AG09319 (cell line): ENCODE measurements at places on chromosomes 11 and 22.
A peak's percentile ranks its signal among the peaks of the same experiment; 100 is the strongest.

DNA sequence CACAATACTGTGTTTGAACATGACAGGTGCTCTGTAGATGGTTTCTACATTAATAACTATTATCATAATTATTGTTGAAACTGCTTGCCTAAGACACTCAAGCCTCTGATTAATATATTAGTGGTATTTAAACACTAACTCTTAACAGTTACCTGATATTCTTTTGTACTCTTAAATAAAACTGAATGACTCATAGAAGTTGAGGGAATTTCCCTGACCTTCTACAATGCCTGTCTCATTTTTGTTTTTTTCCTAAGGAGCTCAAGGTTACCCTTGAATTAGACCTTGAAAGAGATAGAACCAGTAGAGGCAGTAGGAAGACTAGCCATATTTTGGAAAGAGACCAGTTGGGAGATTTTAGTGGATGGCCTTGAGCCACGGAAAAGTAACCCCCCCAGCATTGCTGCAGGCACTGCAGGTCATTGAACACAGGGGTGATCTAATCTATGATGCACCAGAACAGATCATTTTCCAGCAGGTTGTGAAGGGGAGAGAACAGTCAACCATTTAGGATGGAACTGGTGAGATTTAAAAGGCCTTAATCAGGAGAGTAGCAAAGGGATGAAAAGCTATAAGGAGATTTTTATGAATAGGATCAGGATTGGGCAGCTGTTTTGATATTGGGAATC is 148.3 kb downstream of the PGR start:
- DNase-seq, result no peak

DNA sequence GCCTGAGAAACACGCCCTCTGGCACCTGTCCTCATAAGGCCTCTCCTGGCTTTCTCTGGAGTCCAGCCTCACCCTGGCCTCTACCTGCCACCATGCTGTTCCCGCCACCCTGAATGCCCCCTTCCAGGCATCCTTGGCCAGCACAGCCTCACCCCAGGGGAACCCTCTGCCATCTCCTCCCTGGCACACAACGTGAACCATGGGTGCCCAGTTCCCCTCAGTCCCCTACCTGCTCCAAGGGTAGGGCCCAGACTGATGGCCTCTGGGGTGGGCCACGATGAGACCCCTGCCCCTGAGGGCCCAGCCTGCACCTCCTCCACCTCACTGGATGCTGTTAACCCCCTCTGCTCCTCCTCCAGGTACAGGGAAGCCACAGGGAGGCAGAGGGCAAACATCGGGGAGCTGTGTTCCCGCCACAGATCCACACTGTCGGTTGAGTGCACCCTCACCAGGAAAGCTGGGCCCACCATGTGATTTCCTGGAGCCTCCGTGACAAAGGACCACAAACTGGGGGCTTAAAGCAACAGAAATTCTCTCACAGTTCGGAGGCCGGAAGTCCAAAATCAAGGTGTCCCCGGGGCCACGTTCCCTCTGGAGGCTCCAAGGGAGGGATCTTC is 169.6 kb downstream of the BRD1 start:
- DNase-seq, result no peak

GRCh38 chr11:60786811-60787567 is 1.9 kb downstream of the MS4A10 start:
- no peak for DNase-seq

DNA sequence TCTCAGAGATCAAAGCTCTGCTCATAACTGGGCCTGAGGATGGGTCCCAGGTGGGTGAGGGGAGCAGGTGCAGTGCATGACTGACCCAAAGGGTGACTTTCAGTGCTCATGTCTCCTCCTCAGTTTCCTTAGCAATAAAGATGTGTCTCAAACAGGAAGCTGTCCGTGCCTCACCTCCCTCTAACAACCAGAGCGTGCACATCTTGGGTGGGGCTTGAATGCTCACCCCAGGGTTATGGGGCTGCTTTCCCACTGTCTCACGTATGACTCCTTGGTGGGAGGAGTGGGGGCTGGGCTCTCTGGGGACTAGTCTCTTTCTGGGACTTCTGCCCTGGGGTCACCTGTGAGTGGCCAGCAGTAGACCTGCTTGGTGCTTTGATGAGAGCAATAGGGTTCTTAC is 53.9 kb upstream of the PHOX2A start:
- no peak for DNase-seq

- no peak for DNase-seq
Observed at GRCh38 chr11:86919557-86920210, 35.5 kb downstream of the FZD4 start.

- no peak for DNase-seq
Observed at GRCh38 chr11:10728789-10729472, 22.1 kb upstream of the CTR9 start.

DNA sequence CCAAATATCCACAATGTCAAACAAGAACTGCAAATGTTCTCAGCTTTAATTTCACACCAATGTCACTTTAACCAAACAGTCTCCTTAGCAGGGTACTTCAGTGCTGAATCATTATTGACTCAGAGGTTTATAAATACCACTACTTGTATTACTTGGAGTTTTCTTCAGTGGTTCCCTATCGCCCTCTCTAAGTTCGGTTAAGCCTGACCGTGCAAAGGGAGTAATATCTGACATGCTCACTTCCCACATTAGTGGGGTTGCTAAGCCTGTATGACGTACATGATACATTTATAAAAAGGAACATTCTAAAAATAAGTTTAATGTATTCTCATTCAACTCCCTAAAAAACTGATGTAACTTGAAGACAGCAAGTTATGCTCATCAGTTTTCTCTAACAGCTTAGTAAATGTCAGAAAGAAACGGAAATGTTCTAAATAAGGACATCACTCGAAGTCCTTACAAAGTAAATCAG is 93.1 kb upstream of the ZC3H12C start:
- DNase-seq, result peak; percentile 72

DNA sequence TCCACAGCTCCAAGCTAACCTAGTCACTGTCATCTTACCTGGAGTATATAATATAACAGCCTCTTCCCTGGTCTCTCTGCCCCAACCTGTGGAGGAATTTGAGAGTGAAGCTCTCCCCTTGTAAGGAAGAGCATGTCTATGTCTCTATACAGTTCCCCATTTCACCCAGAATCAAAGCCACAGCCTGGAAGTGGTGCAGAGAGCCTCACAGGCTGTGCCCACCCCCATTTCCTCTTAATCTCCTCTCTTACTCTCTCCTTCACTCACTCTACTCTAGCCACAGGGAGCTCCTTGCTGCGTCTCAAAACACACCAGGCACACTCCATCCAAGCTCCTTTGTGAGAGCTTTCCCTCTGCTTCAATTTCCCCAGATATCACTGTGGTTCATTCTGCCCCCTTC is 302.5 kb upstream of the ISX start:
- DNase-seq, result no peak

GRCh38 chr11:94741022-94741679 is 27.0 kb upstream of the AMOTL1 start:
- no peak for DNase-seq

DNA sequence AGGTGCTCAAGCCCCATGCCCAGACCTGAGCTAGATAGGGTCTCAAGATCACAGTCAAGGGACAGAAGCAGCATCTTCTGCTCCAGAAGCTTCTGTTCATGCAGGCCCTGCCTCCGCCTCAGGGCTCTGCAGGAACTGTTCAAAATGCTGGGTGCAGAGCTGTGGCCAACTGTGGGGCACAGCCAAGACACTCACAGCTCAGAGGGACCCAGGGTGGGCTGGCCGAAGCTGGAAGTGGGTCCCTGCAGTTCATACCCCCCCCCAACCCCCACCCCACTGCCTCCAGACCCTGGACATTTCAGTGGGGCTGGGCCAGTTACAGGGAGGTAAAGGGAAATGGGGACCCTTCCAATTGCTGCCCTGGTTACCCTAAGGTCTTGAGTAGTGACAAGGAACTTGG is 129.0 kb downstream of the CRYBB2 start:
- no peak for DNase-seq

DNA sequence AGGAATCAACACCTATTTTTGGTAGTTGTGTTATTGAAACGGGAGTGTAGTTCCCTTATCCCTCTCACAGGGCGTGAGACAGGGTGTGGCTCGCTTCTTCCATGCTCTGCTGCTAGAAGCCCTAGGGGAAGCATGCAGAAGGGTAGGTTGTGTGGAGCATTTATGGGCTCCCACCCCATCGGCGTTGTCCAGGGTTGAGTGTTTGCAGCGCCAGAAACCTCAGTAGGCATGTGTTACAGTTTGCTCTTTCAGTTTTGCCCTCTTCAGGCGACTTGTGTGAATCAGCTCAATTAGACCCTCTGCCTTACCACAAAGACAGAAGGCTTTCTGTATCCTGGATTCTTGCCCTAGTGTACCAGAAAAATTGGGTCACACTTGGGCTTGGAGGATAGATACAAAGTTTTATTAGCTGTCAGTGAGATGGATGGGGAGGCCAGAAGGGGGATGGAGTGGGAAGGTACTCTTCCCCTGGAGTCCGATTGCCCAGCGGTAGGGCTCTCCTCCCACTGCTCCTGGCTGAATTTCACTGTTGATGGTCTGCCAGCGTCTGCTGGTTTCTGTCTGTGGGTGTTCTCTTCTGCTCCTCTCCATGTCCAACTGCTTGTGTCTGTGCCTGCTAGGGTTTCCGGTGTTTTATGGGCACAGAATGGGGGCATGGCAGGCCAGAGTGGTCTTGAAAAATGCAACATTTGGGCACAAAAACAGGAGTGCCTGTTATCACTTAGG is 358.3 kb upstream of the CTSC start:
- DNase-seq, result no peak

DNA sequence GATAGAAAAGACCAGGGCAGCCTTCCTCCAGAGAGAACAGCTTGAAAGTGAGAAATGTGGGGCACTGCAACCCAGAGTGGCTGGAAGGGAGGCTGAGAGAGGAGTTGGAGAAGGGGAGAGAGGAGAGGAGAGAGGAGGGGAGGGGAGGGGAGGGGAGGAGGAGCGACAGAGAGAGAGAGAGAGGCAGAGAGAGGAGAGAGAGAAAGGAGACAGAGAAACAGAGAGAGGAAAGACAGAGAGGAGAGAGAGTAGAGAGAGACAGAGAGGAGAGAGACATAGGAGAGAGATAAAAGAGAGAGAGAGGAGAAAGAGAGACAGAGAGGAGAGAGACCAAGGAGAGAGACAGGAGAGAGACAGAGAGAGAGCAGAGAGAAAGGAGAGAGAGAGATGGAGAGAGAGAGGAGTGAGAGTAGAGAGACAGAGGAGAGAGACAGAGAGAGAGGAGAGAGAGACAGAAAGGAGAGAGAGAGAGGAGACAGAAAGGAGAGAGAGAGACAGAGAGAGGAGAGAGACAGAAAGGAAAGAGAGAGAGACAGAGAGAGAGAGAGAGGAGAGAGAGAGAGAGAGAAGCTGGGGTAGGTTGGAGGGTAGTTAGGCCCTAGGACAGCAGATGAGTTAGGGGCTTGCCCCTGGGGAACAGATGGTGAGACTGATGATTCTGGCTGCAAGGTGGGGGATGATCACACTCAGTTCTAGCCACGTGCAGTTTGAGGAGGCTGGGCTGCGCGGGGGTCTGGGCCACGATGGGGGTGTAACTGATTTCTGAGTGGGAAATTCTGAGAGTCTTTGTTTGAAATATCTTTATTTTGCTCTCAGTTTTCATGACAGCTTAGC is 8.5 kb upstream of the SCYL1 start:
- DNase-seq, result no peak

- no peak for DNase-seq
Observed at GRCh38 chr11:16632295-16633200, 105.9 kb upstream of the C11orf58 start.

DNA sequence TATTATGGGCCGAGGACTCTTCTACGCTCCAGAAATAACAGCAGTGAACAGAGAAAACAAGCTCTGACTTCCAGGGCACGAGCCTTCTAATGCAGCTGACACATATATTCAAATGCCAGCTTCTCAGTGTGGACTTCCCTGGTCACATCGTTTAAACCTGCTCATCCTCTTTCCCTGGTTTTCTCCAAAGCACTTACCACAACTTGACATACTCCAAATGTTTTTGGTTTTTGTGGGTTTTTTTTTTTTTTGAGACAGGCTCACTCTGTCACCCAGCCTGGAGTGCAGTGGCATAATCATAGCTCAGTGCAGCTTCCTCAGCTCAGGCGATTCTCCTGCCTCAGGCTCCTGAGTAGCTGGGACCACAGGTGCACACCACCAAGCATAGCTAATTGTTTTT is 105.5 kb downstream of the MICAL3 start:
- DNase-seq, result no peak

GRCh38 chr11:48168815-48169214 is 47.8 kb upstream of the OR4B1 start:
- DNase-seq, result no peak

DNA sequence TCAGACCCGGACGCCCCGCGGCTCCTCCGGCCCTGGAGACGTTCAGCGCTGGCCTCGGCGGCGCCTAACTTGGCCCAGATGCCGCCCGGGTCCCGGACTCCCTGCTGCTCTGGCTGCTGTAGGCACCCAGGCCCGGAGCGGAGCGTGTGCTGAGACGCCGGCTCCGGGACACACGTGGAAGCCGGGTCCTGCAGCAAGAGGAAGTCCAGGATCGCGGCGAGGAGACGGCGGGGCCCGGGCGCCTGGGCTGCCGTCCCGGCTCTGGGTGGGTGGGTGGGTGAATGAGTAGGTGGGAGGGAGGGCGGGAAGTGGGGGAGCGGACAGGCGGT is 223 bp downstream of the WT1 start:
- no peak for DNase-seq

DNA sequence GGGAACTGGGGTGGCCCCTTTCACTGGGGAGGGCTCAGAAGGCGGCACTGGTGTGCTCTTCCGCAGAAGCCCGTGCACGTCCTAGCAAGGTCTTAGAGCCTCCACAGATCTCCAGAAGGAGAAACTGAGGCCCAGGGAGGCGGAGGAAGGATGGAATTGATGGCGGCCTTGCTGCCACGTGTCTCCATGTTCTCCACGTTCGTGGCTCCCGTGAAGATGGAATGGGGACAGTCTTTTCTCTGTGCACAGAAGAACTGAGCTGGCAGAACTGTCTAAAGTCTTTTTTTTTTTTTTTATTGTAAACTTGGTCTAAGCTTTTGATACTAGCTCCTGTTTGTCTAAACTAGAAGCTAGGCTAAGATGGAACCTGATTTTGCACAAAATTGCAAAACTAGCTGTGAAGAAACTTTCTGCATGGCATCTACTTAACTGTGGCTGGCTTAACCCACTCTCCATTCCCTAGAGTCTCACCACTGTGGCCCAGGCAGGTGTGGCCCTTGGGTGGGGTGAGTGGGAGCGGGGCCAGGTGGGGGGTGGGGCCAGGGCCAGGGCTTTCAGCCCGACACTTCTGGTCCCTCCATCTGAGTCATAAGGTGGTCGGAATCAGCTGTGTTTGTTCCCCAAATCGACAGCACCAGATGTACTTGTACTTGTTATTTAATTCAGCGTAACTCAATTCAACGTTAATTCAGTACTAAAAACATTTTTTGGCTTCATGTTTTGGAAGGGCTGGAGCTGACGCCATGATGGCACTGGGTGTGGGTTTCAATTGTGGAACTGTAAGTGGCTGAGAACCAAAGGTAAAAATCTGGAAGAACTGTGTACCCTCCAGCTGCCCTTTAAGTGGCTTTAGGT is 120.7 kb downstream of the MPPED1 start:
- DNase-seq, result no peak

DNA sequence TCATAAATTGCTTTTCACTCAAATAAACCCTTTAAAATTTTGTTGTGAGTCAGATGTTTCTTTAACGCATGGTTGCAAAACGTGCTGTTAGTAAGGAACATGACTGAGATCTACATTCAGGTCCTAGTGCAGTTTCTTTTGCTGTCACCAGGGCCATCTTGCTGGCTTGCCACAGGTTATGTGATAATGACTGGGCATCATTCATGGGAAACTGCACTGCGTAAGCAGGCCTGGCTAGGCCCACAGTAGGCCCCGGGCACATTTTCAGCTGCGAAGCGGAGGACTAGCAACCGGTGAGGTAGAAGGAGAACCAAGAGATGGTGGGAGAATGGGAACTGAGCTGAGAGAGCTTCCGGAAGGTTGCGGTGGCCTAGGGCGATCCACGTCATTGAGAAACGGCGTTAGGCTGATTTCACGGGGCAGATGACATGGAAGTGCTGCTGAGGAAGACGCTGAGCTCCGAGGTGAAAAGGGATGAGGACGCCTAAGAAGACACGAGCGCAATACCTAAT is 3.2 kb upstream of the KLHDC7B start:
- no peak for DNase-seq
